Activated naive CD8-positive, alpha-beta T cell treated with anti-CD3 and anti-CD28 coated beads for 36 hours (primary cell): ENCODE measurements at places on chromosomes 5 and 9.

DNA sequence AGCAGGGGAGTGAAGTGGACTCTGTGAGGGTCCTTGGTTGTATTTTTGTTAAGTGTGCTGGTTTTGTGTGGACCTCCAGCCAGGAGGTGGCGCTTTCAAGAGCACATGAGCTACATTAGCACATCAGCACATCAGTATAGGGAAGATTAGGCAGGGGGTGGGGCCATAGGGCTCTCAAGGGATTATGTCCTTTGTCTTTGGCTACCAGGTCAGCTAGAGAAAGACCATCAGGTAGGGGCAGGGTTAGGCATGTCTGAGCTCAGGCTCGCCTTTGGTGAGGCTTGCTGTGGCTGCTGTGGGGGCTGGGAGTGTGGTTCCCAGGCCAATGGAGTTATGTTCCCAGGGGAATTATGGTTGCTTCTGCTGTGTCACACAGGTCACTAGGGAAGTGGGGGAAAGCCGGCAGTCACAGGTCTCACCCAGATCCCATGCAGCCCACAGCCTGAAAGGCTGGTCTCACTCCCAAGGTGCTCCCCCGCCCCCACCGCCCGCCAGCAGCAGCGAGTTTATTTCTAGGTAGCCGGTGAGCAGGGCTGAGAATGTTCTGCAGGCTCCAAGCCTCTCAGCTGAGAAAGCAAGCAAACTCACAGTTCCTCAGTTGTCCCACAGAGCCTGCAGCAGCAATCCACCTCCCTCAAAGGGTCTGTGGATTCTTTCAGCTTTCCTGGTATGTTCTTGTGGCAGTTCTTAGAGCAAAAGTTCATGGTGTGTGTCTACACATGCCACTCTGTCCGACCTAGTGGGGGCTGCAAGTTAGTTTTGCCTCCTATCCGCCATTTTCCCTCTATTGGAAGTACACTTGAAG lies 13.7 kb downstream of the OR1J1 start:
- peak; percentile 32 for DNase-seq

DNA sequence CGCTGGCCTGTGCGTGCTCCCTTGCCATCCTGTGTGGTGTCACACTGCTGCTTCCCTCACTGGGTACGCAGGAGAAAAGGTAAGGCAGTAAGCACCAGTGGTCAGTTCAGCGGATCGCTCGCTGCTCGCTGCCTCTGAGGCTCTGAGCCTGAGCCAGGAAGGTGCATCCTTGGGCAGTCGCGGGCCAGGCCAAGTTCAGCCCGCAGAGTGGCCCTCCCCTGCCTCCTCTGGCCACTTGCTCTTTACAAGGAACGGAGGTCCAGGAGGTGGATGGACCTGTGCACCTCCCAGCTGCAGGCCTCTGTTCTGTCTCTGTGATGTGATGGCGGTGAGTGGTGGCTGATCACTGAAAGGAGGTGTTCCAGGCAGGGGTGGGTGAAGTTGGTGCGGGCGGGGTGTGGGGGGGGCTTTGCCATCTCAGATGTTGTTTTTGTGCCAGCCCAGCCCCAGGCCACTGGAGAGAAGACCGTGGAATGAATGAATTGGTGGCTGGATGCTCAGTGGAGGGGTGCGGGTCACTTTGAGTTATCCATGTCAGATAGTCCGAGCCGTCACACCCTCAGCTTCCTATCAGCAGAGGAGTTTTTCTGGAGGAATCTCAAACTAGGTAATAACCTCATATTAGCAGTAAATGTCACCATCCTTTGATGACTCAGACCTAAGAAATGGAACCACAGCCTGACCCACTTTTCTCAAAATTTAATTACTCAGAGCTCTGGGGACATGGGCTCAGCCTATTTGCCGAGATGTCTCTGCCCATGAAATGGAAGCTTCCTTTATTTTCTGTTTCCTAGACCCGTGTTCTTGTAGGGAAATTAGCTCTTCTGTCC lies 7.3 kb downstream of the COL5A1 start:
- DNase-seq: no peak

- DNase-seq: no peak
These were observed 160.8 kb downstream of the DMRT2 start for GRCh38 chr9:1210954-1211353.

DNA sequence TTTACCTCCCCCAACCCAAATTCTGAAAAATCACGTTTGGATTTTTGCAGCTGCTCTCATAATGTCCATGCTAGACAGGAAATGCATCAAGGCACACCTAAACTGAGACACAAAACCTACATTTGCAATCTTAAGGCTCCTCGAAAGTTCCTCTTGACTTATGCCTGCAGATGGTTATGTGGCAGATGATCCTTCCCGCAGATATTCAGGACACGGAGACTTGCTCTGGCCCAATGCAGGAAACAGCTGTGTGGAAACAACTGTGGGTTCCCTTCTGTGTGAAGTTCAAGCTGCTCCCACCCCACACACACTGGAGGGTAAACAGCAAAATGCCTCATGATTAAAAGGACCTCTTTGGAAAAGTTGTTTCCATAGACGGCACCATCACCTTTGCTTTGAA lies 253.8 kb downstream of the EBF1 start:
- DNase-seq: no peak

GRCh38 chr9:135591506-135592330 lies 30.2 kb downstream of the PAEP start:
- no peak for DNase-seq

- no peak for DNase-seq
These were observed 107.0 kb upstream of the MTAP start for GRCh38 chr9:21695443-21695842.

DNA sequence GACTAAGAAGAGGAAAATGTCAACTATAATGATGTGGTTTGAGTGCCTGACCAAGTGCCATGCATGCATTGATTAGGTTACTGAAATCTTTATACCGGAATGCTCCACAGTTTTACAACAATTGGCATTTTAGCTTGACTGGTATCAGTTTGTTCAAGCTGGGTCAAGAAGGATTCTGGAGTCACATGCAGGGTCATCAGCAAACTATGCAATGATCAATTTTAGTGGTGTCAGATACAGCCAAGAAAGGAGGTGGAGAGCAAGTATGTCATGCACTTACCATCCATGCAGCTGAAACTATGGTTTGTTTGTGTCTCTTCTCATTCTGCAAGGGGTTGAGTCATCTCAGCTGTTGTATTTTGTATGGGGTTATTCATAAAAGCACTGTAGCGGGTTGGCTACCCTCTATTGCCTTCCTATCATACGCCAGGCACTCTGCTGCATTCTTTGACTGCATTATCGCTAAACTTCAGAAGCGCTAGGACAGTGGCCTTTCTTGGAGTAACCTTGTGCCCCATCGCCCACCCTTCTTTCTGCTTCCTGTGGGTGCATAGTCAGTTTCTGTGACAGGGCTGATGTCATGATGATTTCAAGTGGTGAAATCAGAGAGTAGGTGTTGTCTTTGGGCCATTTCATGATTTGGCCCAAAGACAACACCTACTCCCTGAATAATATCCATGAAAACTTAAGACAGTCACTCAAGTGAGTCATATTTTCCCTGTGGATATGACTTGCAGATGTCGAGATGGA lies 145.4 kb downstream of the MTX3 start:
- peak; percentile 42 for DNase-seq

GRCh38 chr5:67267512-67268216 lies 71.1 kb upstream of the CD180 start:
- no peak for DNase-seq

- DNase-seq: no peak
These were observed 579.4 kb upstream of the RIOK2 start for GRCh38 chr5:97762483-97762882.

- DNase-seq: no peak
These were observed 1053.5 kb downstream of the NR2F1-AS1 start for GRCh38 chr5:92527311-92528078.

GRCh38 chr9:129752900-129753729 lies at the start of gene PTGES:
Gene PTGES, minus strand, starts transcription at chr9:129753042. Its CDS starts 30 bp downstream, at chr9:129753012.
- DNase-seq: peak; percentile 76

DNA sequence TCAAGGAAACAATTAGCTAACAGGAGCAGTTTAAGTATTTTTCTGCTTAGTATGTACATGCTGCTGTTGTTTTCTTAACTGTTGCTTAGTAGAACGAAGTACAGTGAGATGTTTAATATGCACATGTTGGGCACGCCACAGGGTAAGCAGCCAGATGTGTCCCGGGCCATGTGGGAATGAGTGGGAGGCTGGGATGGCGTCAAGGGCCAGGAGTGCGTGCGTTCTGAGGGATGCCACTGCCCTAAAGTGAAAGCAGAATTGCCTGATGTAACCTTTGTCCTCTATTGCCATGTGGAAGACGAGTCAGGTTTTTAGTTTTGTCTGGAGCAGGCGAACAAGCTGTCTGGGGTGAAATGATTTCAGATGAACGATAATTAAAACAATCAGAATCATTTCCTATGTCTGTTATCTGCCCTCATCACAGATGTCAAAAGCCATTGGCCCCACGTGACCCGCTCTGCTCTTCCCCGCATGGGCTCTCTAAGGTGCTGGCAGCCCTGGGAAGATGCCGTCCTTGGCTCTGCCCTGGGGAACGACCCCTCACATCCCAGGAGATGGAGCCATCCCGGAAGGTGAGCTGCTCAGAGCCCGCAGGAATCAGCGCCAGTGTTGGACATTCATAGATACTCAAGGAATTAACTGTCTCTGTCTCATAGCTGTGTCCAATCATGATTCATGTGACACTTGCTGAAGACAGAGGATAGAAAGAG lies 356.6 kb upstream of the IRX4 start:
- no peak for DNase-seq

GRCh38 chr9:131441441-131441840 lies 47.6 kb downstream of the PRRC2B start:
- no peak for DNase-seq

DNA sequence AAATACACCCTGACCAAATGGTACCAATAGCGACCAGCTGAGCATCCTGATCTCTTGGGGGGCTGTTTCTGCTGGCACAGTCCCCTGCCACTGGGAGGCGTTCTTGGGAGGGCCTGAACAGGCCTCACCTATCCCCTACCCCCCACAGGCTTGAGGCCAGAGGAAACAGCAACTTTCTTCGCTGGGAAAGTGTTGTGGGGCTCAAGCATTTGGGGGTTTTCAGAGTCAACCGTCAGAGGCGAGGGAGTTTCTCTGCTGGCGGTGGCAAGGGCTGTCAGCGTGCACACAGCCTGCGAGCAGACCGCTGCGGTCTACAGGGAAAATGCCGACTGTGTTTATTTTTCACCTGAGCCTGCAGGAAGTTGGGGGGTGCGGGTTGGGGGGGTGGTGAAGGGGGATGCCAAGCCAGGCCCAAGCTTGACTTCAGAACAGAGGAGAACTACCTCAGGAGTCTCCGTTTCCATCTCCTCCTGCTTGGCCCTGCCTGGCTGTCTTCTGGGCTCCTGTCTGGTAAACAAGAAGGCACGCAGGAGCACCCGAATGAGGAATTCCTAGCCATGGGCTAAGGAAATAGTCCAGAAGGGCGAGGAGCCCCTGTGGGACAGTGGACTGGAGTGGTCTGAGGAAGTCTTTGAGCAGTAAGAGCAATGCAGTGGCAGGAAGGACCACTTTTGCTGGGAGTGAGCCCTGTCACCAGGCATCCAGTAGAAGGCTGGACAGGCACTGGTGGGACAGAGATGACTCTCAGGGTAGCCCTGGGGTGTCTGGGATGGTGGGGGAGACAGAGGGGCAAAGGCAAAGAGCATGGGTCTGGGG lies 18.1 kb downstream of the TCF7 start:
- peak; percentile 87 for DNase-seq

- no peak for DNase-seq
These were observed 810.9 kb upstream of the ACO1 start for GRCh38 chr9:31573561-31573960.

GRCh38 chr5:38450627-38451026 lies 105.8 kb downstream of the LIFR start:
- no peak for DNase-seq

DNA sequence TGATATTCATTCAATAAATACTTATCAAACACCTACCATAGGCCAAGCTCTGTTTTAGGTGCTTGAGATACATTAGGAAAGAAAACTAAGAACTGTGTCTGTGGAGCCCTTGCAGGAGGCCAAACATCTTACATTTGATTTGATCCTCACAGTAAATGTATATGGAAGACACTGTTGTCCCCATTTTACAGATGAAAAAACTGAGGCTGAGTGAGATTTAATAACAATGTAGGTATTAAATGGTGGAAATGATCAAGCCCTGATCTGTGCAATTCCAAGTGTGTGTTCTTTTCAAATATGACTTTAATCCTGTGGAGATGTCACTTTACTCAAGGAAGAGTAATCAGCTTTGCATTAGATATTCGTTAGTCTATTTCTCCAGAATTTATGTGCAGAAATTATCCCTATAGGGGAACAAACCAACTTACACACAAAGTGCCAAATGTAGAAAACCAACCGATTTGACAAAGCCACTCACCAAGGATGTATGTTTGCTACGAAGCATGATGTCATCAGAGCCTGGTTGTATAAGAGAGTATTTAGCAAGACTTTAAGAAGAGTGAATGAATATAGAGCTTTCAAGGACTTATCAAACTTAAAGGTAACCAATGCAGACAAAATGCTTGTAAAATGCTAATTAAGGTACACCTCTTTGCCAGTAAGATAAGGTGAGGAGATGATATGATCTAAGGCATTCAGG lies 153.9 kb upstream of the NFIB start:
- no peak for DNase-seq

- no peak for DNase-seq
These were observed 77.7 kb downstream of the ARSB start for GRCh38 chr5:78907255-78907891.

GRCh38 chr5:78243639-78244038 lies 50.9 kb downstream of the AP3B1 start:
- DNase-seq: no peak

DNA sequence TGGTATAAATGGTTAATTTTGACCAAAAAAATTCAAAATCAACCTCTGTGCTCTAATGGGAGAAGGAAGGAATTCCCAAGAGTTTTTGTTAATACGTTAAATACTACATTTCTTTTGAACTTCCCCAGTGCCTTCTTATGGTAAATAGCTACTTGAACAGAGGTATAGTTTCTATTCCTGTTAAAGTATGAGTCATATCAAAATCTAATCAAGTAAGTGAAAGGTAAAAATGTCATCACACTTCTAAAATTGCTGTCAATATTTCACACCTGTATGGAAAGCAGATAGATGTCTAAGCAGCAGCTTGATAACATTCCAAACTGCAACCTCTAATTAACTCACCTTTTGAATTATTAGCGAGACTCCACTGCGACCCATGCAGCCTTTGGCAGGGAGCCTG lies 214.1 kb upstream of the MEF2C start:
- no peak for DNase-seq

- peak; percentile 30 for DNase-seq
These were observed 142.7 kb downstream of the C5orf15 start for GRCh38 chr5:133825631-133826289.

GRCh38 chr5:1508659-1509290 lies 15.0 kb downstream of the LPCAT1 start:
- no peak for DNase-seq

GRCh38 chr5:155471027-155471426 lies 457.5 kb downstream of the KIF4B start:
- DNase-seq: no peak

- no peak for DNase-seq
These were observed 51.0 kb downstream of the FKTN start for GRCh38 chr9:105608721-105609598.

- peak; percentile 29 for DNase-seq
These were observed 243.0 kb upstream of the PTGER4 start for GRCh38 chr5:40436535-40437237.
